Activated CD4-positive, alpha-beta T cell treated with anti-CD3 and anti-CD28 coated beads, Interleukin-2, amount 10 ng/mL, durations not matched to agents 7 days and 5 days (primary cell): ENCODE measurements at places on chromosomes 7 and 10.
A peak's percentile ranks its signal among the peaks of the same experiment; 100 is the strongest.

DNA sequence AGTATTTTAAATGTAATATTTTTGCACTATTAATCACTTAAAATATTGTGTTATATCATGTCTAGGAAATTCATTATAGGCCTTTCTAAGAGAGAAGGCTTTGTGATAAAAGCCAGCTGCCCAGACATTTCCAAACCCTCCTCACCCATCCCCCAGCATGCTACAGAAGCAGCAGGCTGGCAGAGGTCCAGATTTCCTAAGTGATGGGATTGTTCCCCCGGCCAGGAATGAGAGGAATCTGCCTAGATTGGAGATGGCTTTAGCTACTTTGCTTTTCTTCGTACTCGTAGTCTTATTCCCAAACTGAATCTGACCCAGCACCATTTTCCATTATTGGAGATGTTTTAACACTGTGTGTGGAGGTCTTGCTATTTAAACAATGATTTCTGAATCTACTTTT lies 29.4 kb downstream of the CDK14 start:
- no peaks in the 10 kb centered on the region for H3K4me1 ChIP-seq
- no peak for DNase-seq
- no peaks in the 10 kb centered on the region for H3K36me3 ChIP-seq
- H3K4me3 ChIP-seq = no peak overlapping the region
- no peak overlapping the region for H3K27ac ChIP-seq

DNA sequence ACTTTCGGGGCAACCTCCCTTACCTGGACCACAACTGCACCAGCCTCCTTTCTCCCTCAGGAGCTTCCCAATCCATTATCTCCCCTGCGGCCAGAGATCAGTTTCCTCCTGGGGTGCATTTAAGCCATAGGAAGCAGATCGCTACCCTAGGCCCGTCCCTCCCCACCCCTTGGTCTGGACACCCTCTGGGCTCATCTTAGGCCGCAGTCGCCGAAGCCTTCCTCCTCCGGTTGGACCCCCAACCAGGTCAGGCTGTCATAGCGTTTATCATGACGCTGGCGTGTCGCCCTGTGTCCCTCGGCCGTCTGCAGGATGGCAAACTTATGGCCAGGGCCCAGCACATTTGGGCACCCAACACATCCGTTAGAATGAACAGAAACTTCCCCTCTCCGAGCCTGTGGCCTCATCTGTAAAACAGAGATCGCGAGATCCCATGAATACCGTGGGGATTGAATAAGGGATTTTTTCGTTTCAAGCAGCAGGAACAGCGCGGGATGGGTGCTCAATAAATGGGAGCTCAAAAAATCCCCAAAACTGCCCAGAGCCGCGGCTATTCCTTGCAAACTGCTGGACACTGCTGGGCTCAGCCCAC lies 669 bp upstream of the AP5Z1 start:
- peak overlapping the region; percentile 98 for H3K4me3 ChIP-seq
- peaks cover 11% of the 10 kb centered on the region for H3K36me3 ChIP-seq

DNA sequence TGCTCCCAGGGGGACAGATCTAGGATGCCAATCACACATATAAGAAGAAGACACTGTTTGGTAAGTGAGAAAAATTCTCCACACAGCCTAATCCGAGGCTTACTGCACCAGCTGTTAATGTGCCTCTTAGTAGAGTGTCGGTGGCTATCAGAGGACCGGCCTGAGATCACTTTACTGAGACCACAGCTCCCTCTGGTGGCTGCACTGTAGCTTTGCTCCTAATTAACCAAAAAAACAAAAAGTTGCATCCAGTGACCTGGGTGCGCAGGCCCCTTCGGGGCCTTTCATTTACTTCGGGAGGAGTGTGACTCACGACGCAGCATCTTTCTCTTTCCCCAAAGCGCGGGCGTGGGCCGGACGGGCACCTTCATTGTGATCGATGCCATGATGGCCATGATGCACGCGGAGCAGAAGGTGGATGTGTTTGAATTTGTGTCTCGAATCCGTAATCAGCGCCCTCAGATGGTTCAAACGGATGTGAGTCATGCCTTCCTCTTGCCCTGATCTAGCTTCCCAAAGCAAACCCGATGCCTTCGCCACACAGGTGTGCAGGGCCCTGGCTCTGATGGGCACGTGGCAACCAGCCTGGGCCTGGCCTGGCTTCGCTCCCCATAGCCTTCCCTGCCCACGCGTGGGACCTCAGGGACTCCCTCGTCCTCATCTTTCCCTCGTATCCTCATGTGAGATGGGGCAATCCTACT lies 56.7 kb downstream of the MKI67 start:
- DNase-seq = peak; percentile 82
- no peak overlapping the region for H3K4me3 ChIP-seq
- H3K36me3 ChIP-seq = peaks cover 57% of the 10 kb centered on the region
- no peak overlapping the region for H3K27ac ChIP-seq

DNA sequence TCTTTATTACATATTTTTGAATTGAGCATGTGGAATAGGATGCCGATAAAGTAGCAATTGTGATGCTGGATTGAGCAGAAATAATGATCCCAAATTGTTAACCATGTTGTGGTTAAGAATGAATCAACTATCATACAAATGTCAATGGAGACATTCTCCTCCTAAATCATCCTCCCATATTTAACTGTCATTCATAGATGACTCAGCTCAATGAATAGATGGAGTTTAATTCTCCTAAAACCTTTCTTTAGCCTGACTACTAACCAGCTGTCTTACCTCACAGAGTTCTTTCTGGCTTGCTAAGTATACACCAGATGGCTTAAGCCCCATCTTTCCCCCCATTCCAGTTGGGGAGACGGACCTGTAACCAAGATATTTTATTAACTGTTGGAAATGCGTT lies 23.4 kb upstream of the NPS start:
- no peak overlapping the region for H3K4me3 ChIP-seq
- H3K27ac ChIP-seq = no peak overlapping the region
- DNase-seq = no peak
- H3K36me3 ChIP-seq = no peaks in the 10 kb centered on the region
- no peaks in the 10 kb centered on the region for H3K27me3 ChIP-seq

DNA sequence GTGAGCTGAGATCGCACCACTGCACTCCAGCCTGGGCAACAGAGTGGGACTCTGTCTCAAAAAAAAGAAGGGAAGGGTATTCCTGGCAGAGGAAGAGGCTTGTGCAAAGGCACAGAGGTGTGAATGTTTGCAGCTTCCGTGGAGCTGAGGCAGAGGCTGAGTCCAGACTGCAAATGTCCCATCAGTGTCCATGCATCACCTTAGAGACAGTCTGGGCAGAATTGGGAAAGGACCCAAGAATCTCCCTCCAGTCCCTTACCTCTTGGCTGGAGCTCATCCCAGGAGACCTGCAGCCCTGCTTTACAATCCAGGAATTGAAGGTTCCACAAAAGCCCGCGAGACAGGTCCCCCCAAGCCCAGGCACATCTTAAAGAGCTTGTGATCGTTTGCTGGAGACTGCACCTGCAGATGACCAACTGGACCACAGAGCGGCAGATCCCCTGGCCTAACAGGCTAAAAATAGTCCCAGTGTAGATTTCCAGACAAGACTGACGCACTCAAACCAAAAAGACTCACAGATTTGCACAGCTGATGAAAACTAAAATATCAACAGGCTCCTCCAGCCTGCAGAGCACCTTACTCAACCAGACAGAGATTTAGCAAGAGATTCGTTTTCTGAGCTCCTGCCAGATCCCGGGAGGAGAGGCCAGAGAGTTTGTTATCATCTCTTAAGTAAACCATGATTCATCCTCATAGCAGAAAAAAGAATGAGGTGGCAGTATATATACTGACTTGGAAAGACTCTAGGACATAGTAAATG lies 22.9 kb upstream of the NANOS1 start:
- no peak overlapping the region for H3K4me3 ChIP-seq
- H3K36me3 ChIP-seq = no peaks in the 10 kb centered on the region
- H3K27me3 ChIP-seq = peaks cover 8% of the 10 kb centered on the region
- DNase-seq = no peak
- H3K27ac ChIP-seq = no peak overlapping the region

DNA sequence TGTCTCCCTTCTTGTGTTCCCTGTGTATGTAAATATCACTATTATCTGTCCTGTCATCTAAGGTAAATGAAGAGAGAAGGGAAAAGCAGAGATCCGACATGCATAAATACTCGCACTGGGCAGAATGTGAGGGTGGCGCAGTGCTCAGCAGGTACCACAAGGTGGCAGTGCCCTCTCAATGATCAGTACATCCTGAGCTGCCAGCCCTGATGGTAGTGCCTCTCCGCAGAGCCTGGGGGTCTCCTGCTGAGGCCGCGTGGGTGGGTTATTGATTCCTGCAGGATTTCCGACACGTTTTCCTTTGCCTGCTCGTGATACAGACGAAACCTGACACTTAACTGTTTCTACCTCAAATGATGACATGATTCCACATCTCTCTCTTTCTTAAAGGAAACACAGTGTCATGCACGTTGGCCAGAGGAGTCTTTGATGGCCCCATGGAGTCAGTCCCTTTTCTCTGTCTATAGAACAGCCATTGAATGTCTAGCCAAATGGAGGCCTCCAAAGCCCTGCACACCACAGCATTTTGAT lies 19.8 kb downstream of the RGR start:
- H3K4me1 ChIP-seq = peaks cover 19% of the 10 kb centered on the region
- no peak overlapping the region for H3K27ac ChIP-seq
- no peak overlapping the region for H3K4me3 ChIP-seq
- no peaks in the 10 kb centered on the region for H3K36me3 ChIP-seq

- H3K4me3 ChIP-seq = no peak overlapping the region
- no peak for DNase-seq
- H3K4me1 ChIP-seq = peaks cover 11% of the 10 kb centered on the region
Measured at GRCh38 chr7:114989531-114989930, 67.6 kb downstream of the MDFIC start.

DNA sequence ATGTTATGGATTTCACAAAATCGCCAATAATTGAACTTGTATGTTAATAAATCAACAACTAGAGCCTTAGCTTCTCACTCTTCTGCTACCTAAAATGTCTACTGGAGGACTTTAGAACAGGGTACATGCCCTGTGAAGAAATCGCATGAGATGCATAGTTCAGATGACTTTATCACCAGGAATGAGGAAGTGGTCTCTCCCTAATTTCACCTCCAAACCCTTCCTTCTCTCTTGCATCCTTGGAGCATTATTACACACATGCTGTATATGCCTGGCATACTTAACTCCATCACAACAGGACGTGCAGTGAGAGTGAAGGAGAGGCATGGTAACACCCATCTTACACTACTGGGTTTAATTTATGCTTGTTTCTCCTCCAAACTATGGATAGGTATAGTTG lies 27.8 kb downstream of the RHEB start:
- no peaks in the 10 kb centered on the region for H3K27me3 ChIP-seq
- peaks cover 24% of the 10 kb centered on the region for H3K36me3 ChIP-seq
- no peak for DNase-seq
- H3K4me3 ChIP-seq = no peak overlapping the region

- peaks cover 14% of the 10 kb centered on the region for H3K36me3 ChIP-seq
- no peaks in the 10 kb centered on the region for H3K27me3 ChIP-seq
- no peak for DNase-seq
Measured at GRCh38 chr10:49520122-49520775, 18.7 kb downstream of the ERCC6 start.

DNA sequence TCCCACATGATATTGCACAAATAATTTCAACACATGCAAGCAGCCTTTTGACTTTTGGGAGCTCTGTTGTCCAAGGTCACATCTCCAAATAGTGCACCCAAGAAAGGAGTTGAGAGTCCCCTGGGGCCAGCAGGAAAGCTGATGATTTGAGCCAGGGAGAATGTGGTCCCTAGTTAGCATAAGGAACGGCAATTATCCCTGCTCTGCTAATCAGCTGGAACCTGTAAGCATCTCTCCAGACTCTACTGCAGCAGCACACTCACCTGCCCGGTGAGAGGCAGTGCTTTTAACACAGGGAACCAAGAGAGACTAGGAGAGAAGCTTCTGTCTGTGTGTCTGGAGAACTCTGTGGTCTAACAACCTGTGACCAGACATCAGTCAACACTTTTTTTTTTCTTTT lies 17.0 kb downstream of the TRPV5 start:
- DNase-seq = no peak
- no peak overlapping the region for H3K27ac ChIP-seq
- no peaks in the 10 kb centered on the region for H3K4me1 ChIP-seq
- H3K27me3 ChIP-seq = peaks cover 13% of the 10 kb centered on the region
- no peaks in the 10 kb centered on the region for H3K36me3 ChIP-seq
- no peak overlapping the region for H3K4me3 ChIP-seq

DNA sequence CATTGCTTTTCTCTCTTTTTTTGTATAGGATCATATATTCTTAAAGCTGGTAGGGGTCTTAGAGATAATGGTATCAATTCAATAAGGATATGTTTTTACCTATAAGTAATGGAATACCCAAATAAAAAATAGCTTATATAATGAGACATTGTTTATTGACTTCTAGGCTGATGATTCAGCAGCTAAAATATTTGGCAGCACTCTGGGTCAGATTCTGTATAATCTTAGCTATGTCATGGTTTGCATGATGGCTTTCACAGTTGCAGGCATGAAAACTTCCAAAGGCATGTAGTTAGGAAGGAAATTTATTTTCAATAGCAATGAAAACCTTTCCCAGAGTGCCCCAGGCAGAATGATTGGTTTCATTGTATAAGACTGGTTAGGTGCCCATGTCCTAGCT lies 32.1 kb upstream of the A1CF start:
- no peak overlapping the region for H3K4me3 ChIP-seq
- no peaks in the 10 kb centered on the region for H3K4me1 ChIP-seq
- DNase-seq = no peak
- H3K36me3 ChIP-seq = no peaks in the 10 kb centered on the region
- H3K27me3 ChIP-seq = peaks cover 5% of the 10 kb centered on the region

DNA sequence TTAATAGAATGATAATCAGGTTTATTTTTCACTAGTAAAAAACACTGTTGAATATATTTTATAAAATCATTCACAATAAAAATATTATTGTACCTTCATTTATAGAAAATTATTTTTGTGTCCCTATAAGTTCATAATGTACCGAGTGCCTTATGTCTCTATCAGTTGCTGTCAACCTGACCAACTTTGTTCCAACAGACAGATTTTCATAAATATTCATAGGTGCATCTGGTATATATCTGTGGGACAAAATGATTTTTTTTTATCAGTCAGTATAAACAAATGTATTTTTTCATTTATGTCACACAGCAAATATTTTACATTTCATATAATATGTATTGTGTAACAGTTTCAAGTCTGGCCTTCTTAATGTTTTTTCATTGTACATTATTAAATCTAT lies 195.9 kb downstream of the HGF start:
- H3K27ac ChIP-seq = no peak overlapping the region
- H3K36me3 ChIP-seq = no peaks in the 10 kb centered on the region
- no peaks in the 10 kb centered on the region for H3K4me1 ChIP-seq
- H3K27me3 ChIP-seq = no peaks in the 10 kb centered on the region
- no peak for DNase-seq
- no peak overlapping the region for H3K4me3 ChIP-seq
